ENCODE measurements at places on chromosomes 1 and 21.

GRCh38 chr1:165445388-165445787 lies 462 bp upstream of the RXRG start:
- no peak for DNase-seq

GRCh38 chr1:98793136-98793535 lies 131.6 kb downstream of the SNX7 start:
- DNase-seq: no peak

GRCh38 chr1:156881101-156881500 lies 12.4 kb upstream of the PEAR1 start:
- DNase-seq: no peak

DNA sequence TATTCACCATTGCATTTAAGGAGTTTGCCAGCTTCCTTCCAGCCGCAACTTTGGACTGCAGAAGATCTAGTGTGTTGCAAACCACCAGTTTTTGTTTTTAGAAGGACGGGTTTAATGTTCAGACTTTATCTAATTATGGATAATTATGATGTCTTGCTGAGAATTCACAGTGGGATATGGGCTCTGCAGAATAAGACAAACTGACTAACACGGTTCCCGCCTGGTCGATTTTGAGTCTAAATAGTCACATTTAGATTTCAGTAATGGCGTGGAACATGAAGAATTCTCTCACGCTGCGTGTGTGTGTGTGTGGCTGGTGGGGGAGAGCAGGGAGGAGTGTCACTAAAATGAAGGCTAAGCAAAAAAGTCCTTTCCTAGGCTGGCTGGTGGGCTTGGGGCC lies 48.5 kb upstream of the DMRTB1 start:
- DNase-seq: no peak

DNA sequence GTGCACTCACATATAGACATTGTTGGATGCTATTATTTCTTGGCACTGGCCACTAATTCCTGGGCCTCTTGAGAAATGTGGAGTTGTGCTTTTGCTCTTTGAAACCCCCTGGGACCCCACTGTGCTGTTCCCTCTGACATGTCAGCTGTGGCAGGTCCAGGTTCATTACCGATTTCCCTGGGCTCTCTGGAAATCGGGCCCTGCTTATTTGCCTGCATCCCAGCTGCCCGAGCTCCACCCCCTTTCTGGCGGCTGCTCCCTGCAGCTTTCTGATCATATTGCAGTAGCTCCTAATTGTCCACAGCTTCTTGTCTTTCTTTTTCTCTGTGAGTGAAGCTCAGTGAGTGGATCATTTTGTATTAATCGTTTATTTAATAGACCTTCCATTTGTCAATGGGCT lies 183.7 kb upstream of the FAM78B start:
- DNase-seq: no peak

GRCh38 chr1:20633190-20634064 lies at the start of gene PINK1:
Gene PINK1 (plus strand): TSS chr1:20633458. CDS start chr1:20633549, 91 bp downstream.
- peak; percentile 83 for DNase-seq

DNA sequence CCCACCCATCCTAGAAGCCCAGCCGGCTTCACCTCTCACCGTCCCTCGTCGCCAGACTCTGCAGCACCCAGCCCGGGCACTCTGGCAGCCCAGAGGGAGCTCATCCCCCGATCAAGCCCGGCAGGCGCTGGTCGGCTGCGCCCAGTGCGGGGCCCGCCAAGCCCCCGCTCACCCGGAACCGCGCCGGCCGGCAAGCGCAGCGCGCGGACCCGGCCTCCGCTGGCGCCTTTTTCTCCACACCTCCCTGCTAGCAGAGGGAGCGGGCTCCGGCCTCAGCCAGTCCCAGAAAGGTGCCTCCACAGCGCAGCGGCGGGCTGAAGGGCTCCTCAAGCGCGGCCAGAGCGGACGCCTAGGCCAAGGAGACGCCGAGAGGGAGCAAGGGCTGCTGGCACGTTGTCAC lies 2023.3 kb downstream of the NCAM2 start:
- no peak for DNase-seq

DNA sequence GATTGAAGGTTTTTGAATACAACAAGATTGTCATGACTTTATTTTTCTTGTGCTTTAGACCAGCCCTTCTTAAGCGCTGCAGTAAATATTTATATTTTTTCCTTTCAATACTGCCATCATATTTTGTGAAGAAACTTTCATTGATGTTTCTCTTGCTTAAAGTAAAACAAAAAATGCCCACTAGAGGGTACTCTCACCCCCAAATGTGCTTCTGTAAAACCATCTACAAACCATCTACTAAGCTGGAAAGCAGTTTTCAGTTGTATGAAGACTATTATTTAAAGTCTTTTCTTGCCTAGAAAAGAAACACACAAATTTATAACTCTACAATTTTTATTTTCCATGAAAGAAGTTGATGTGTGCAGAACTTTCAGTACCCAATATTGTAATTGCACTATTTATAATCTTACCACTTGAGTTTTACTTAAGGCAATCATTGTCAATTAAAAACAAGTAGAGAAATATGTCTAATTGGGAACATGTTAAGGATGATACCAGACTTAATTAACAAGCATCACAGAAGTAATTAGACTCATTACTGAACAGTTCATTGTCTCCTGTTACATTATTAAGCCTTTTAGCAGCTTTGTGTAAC lies 10.7 kb downstream of the LEPR start:
- DNase-seq: peak; percentile 13

GRCh38 chr1:91585982-91586381 lies 85.3 kb downstream of the CDC7 start:
- DNase-seq: no peak

- DNase-seq: no peak
These were observed 12.7 kb upstream of the LYPLAL1 start for GRCh38 chr1:219160967-219161366.

DNA sequence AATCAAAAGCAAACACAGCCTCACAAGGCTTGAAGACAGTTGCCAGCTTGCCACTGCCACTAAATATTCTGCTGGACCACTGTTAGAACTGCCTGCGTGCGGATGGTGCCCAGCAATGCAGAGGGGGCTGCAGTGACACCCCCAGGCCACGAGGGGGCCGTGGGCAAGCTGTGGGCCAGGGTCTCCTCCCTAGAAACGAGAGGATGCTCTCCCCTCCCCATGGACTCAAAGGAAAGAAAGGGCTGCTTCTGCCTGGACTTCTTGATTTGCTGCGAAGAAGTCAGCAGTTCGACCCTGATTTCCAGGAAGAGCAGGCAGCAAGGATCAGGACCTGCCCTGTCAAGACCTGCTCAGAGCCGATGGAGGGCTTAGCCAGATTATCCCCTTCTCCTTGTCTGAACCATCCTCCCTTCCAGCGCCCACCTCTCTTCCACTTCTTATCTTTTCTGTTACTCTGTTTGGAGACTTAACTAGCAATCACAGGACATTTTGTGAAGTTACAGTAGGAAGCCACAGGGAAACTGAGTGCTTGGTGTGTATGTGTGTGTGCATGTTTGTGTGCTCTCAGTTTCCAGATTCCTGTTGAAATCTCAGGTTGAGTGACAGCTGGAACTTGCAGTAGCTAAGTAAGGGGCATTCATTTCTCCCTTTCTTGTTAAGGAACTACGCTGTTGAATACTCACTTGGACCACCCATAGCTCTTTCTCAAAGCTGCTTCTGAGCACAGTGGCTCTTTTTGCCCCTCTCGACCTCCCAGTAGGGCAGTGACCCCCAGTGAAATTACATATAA lies 2.7 kb downstream of the MAN1C1 start:
- peak; percentile 26 for DNase-seq

- DNase-seq: no peak
These were observed 36.1 kb downstream of the RUNX3 start for GRCh38 chr1:24894002-24894401.

DNA sequence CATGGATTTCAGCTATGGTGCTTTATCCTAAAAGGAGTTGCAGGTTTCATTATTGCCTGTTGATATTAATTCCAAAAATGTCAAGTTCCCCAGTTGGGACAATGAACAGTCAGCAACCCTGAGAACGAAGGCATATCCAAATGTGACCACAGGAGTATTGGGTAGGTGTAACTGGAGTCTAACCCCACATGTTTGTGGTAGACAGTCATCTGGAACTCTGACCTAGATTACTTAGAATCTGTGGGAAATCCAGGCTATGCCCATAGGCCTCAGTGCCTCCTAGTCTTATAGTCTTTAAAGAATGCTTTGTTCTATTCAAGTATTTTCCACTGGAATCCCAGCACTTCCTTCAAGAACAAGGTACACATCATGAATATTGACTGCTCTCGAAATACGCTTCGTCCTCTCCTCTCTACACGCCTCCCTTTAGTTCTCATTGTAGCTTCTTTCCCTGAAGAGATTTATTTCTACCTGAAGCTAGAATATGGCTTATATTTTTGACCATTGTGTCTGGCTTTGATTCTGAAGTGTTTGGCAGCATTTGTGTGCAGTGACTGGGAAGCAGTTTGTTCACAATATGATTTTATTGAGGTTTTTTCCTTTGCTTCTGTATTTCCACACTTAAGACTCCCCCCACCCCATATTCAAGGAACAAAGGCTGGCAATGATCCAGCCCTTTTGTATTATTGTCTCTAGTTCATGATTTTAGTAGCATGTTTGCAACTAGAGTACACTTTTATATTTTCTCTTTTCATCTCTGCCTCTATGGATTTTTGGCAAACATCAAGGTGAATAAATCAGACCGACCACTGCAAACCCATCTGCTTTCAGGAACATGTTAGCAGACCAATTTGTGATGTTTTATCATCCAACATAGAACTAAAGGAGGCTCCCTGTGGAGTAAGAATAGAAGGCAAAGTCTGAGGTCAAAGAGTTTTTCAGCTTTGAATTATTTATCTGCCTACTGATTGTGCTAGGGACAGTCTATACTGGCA lies 178.6 kb downstream of the GPR52 start:
- no peak for DNase-seq

DNA sequence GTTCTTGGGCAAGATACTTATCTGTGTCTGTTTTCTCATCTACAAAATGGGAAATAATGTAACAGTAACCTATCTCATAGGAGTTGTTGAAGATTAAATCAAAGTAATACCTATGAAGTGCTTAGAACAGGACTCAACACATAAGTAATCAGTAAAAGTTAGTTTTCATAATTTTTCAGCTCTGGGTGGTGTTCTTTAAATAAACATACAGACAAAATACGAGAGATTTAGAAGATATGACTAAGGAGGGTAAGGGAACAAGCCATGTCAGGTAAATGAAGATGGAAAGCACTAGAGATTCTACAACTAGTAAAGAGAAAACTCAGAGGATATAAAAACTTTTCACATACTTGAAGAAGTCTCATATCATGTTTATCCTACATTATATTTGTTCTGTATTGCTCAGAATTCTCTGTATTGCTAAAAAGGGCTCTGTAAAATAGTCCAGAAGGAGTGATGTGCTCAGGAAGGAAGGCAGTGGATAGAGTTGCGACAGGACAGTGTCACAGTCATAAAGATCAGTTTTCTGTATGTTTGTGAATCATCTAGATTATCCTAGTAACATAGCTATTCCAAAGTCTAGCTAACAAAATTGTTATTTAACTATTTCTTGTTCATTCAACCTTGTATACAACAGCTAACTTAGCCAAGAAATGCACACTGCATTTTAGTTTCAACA lies 16.0 kb downstream of the LIN9 start:
- no peak for DNase-seq

DNA sequence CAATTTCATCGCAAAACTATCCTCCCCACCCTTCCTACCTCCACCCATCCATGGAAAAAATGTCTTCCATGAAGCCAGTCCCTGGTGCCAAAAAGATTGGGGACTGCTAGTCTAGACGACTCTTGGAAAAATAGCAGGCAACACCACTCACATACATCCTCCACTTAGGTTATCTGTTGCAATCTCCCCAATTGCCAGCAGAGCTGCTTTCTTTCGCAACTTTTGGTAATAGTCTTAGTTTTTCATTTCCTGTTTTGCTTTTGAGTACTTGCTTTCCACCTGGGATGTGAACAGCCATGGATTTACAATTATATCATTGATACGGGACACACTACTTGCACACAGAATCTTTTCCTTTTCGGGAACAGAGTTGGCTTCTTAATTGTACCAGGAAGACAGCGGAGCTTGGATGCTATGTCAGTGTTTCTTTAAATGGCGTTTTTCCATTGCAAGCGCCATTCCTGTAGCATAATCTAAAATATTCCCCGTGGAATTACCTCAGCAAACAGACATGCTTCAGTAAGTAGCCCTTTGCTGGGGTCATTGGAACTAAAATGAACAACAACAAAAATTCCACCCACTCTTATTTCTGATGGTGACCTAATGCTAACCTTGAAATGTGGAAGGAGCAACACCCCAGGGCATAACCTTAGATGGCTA lies 183.3 kb upstream of the ADGRL2 start:
- no peak for DNase-seq

GRCh38 chr21:29245104-29245643 lies 53.5 kb upstream of the BACH1 start:
- no peak for DNase-seq

DNA sequence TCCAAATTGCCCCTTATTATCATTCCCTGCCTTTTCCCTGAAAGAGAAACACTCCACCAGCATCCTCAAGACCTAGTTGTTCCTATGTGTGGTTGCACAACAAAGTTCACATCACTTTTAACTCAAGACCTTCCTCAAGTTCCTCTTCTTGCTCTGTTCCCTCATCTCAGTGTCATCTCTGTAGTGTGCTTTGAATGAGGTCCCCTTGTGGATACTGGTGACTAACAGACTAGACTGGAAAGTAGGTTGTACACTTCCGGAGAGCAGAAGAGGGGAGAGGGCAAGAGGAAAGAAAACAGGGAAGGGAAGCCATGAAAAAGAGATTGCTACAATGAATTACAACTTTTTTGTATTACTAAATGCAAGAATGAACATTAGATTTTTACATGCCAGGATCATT lies 853.8 kb downstream of the USP25 start:
- DNase-seq: no peak

DNA sequence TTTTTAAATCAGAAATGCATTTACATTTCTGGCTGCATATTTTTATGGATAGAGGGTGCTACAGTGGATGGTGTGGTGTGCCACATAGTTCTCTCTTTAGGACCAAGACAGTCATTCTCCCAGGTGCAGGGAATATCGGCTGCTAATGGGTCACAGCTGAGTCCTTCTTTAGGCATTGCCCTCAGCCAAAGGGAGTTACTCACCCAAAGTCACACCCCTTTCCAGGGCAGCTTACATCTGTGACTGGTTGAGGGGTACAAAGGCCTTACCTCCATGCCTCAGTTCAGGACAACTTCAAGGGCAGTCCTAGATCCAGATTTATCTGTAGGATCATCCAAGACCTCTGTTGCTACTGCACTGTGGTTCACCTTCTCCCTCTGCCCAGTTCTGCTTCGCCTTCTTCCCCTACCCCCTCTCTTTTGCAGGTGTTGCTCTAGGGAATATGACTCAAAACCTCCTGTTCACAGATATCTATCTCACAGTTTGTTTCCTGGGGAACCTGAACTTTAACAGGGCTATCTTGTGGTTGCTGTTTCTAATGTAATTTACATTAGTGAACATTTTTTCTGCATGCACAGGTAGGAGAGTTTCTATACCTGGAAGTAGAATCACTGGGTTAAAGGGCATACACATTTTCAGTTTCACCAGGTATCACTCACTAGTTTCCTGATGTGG lies 413.9 kb downstream of the RPS6KC1 start:
- no peak for DNase-seq

DNA sequence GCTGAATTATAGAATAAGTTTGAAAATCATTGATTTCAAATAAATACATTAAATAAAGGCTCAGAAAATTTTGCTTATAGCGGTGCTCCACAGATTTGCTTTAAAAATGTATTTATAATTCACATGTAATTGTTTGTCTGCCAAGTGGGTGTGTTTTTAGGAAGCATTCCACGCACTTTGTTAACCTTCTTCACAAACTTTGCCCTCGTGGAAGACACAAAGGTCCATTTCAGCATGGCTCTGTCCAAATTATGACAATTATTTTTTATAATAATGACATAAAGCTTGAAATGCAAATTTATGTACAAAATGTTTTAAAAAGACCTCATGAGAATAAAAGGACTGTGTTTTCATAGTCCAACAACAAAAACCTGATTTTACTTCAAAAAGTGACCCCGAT lies 146.1 kb downstream of the GRIK1 start:
- no peak for DNase-seq

Data from bone marrow (tissue), 2 donors.